ENCODE measurements at places on chromosomes 6 and 20.

DNA sequence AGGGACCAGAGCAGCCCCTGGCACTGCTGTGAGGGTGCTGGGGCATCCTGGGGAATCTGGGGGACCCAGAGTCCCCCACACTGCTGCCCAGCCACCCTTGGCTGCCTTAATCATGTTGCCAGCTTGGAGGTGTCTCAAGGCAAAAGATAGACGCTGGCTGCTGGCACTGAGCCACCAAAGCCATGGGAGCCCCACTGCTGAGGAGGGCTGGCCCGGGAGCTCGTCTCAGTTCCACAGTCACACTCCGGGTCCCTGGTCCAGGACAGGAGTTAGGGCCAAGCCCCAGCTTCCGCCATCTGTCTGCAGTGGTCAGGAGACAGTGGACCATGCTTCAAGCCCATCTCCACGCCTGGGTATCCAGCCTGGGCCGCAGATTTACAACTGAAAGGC is 41.0 kb upstream of the HMGA1 start:
- no peak for DNase-seq

DNA sequence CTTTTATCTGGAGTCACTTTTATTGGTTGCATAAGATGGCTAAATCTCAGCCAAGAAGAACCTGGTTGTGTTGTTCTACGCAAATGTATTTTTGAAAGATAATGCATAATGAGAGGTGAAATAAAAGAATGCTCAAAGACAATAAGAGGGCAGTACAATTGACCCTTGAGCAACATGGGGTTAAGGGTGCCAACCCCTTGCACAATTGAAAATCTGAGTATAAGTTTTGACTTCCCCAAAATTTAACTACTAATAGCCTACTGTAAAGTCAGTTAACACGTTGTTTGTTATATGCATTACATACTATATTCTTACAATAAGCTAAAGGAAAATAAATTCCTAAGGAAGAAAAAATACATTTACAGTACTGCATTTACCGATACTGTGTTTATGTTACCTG is 5.9 kb downstream of the RNF146 start:
- no peak for DNase-seq

DNA sequence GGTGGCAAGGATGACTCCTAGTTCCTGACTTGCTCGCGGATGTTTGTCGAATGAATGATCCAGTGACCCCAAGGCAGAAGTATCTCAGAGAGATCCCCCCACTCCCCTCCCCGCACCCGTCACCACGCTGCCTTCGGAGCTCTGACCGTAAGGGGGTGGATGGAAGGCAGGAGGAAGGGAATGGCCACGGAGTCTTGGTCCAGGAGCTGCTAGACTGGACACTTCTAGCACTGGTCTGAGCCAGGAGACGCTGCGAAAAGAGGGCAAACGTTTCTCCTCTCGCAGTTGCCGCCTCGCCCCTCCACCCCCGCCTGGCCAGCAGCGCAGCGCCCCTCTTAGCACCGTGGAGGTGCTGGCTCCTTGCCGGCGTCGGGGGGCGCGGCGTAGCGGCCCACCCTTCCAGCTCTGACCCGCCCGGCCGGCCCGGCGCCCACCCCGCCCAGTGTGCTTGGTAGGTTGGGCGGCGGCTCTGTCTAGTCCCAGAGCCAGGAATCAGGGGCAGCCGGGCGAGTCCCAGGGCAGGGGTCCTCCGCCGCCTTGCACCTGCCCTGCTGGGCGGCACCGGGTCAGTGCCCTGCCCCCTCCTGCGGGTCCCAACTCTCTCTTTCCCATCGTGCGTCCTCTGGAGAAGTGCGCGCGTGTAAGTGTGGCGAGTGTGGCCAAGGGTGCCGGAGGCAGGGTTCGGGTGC is 2.4 kb upstream of the DBNDD2 start:
- DNase-seq: no peak

DNA sequence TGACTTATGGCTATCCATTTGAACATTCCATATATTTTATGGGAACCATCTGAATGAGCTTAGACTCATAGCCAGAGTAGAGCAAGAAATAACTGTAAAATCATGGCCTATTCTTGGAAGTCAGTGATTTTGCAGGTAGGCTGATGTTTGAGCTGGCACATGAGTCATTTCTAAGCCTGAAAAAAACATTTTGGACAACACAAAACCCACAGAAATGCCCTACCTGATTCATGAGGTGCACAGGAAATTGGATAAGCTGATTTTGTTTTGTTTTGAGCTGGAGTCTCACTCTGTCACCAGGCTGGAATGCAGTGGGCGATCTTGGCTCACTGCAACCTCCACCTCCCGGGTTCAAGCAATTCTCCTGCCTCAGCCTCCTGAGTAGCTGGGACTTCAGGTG is 443.0 kb downstream of the PKHD1 start:
- DNase-seq: no peak

DNA sequence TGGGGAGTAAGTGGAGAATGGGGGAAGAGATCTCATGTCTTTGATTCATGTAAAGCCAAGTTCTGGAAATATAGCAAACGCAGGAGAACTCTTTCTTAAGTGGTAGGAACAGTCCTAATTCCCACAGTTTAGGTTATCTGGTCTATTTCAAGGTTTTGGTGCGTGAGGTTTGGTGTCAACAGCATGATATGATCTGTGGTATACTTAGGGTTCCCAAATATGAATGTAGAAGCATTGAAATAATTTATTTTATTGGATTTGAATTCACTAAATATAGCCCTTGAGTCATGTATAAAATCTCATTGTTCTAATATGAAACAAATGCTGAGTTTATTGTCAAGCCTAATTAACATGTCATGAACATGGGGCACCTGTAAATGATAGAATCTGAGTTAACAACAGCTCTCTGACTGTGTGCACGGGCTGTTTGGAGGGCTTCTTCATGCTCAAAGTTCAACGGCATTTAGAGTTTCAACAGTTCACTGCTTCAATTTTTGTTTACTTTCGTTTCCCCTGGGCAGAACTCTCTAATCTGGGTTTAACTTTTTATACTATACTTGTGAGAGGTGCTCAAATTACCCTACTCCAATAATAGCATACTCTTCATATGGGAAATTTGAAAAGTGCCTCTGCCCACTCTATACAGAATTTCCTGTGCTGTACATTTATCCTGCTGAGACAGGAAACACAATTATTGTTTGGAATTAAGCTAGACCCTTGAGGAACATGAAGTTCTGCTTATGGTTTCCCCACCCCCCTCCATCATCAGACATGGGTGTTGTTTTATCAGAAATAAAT is 236.3 kb upstream of the ZNF217 start:
- no peak for DNase-seq

DNA sequence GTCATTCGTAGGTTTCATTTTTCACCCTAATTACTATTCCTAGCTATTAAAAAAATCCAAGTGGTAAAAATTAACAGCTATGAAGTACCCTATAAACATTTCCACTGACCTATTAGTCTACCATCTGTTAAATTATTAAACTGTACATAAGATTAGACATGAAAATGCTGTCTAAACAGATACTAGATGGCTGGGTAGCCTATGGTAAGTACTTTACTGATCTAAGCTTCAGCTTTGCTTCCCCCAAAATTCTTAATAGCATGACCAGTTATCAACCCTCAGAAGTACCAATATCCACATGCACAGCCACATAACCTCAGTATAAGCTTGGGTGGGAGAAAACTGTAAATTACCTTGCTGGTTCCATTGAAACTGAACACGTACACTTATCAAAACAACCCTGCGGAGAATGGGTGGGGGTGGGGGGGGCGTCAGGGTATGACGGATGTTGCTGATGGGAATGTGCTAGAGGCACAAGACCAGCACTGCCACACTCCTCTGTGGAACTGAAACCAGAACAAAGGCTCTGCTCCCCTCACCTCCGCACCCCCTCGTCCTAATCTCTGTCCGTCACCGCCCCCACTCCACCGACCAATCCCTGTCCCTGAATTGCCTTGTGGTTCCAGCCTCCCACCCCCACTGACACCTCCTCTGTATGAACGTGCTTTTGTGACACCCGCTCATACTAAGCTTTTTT is 45.3 kb downstream of the B4GALT5 start:
- DNase-seq: no peak

DNA sequence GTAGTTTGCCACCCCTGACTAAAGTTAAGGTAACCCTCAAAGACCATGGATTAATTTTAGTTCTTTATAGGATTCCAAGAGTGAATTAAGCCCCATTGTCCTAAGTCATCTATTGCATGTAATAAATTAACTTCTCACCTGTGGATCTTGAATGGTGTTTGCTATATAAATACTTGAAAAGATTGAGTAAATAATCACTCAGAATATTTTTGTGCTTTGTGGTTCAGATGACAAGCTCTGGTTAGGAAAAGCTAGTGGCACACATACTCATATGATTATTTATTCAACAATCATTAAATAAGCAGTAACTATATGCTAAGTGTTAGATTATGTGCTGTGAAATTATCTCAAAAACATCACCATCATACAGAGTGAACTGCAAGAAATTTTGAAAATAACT is 203.2 kb downstream of the OGFRL1 start:
- DNase-seq: no peak

- DNase-seq: no peak
Observed at GRCh38 chr20:24648919-24649318, 179.5 kb downstream of the SYNDIG1 start.

DNA sequence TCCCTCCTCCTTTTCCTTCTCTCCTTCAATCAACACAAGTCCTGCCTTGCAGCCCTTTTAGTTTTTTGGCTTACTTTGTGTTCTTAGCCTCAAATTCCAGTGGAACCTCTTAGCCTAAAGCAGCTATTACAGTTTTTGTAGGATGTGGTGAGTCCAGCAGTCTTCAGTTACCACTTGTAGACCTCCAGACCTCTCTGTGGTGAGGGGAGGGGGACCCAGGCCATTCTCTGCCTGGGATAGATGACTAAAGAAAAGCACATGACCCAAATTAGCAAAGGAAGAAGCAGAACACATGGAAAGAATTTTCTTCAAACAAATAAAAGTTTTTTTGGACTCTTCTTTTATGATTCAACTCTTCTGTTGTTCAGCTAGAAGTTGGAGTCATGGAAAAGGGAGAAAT is 246.5 kb downstream of the HAO1 start:
- DNase-seq: no peak

- DNase-seq: no peak
Observed at GRCh38 chr6:37141281-37142049, 28.5 kb upstream of the PIM1 start.

DNA sequence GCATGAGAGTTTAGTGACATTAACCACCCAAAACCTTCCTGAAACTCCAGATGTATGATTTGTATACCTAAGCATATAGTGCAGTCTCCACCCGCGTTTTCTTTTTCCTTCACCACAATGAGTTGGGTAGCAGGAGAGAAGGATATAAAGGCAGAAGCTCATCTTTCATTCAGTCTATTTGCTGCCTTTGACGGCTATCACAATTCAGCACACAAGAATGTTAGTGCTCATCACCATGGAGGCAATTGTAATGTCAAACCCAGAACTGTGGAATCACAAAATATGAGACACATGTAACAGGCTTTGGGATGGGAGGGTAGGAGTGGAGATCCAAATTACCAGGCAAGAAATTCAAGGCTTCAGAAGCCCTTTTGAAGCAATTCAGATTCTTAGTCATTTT is 17.6 kb downstream of the ZHX3 start:
- no peak for DNase-seq

DNA sequence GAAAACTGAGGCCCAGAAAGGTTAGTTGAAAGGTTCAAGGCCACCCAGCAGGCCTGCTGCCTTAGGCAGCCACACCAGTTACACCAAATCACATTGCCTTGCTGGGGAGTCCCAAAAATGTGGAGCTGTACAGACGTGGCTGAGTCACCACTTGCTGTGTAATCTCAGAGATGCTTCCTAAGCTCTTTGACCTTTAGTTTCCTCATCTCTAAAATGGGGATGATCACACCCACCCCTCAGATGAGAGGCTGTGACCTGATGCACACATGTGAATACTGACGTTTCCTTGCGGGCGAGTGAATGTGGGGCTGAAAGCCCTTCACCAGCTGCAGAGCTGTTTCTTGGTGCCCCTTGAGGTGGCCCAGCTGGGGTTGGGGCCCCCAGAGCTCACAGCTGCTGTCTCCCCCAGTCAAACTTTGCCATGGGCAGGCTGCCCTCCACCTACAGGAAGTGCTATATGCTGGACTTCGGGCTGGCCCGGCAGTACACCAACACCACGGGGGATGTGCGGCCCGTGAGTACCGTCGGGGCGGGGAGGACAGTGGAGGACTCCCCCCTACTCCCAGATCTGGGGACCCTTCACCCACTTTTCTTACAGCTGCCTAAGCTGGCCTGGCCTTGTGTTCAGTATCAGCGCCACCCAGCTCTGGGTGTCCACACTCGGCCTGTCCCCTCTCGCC is 11.0 kb downstream of the TTBK1 start:
- DNase-seq: no peak

DNA sequence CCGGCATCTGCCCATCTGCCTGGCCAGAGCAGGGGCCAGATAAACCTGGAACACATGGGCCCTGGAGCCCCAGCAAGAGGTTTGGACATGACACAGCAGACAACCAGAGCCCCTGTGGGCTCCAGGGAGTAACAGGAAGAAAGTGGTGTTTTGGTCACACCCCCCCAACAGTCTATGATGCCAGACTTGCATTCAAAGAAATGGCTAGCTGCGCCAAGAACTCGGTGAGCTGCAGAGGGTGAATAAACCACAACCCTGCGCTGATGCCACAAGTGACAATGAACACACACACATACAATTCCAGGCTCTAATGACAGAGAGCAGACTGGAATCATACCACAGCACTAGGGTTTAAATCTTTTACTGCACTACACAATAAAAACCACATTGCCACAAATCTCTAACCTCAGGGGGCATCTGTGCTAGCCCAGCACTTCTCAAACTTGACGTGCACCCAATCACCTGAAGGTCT is 34.0 kb downstream of the TRERF1 start:
- peak; percentile 18 for DNase-seq

DNA sequence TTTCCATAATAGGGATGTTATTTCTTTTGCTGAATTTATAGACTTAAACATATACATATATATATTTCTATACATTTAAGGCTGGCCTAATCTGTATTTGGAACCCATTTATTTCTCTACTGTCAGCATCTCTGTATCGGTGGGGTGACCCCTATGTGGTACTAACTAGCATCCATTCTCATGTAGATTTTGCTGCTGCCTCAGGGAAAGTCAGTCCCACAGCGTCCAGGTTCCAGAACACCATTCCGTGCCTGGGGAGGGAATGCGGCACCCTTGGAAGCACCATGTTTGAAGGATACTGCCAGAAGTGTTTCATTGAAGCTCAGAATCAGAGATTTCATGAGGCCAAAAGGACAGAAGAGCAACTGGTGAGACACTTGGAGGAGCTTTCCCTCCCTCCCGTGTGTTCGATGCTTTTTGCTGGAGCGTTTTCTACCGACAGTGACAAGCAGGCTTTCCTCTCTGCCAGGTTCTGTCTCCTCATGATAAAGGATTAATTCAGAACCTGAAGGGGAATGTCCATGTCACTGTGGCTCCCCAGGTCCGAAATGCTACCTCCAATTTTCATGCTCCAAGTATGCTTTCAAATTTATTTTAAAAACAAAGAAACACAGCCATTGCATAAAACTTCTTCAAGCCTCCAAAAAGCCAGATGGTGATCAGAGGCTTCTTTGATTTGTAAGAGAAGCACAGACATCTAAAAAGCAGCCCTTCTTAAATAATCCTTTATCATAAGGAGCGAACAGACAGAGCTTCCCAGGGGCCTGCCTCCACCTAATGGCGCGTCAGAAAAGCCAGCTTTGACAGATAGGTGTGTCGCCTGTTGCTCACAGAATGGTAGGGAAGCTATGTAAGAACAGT is 13.1 kb downstream of the TNFAIP3 start:
- no peak for DNase-seq

GRCh38 chr6:40960742-40961430 is 78.1 kb downstream of the UNC5CL start:
- DNase-seq: no peak

- DNase-seq: no peak
Observed at GRCh38 chr6:103874575-103874974, 985.1 kb downstream of the HACE1 start.
